ENCODE measurements at places on chromosomes 2 and 18.

DNA sequence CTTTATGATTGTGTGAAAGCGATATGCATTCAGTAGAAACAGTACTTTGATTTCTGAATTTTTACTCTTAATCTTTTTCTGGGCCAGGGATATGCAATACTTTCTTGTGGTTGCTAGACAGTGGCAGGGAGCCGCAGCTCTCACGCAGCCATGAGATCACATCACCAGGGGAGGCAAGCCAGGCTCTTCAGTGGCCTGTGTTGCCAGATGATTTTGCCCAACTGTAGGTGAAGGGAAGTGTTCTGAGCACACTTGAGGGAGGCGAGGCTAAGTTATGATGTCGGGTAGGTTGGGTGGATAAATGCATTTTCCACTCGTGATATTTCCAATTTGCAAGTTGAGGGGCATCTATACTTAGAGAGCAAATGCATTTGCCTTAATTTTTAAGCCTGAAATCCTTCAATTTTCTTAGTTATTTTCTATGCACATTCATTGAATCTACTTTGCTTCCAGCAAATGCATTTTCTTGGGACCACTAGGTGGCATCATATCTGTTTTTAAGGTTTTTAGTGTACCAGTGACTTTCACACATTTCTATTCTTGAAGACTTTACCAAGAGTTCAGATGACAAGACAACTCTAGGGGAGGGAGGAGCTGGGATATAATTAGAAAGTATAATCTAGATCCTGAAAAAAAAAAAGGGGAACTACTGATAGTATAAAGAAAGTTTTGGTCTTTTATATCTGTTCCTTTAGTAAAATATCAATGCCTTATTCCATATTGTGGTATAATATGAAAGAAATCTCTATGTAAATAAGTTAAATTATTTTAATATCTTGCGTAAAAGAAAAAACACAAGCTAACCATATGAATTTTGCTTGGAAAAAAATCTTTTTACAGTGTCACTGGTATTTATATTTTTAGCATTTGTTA is 643.3 kb downstream of the SOCS6 start:
- no peak for DNase-seq

GRCh38 chr2:20836521-20836920 is 13.6 kb upstream of the LDAH start:
- DNase-seq = no peak

DNA sequence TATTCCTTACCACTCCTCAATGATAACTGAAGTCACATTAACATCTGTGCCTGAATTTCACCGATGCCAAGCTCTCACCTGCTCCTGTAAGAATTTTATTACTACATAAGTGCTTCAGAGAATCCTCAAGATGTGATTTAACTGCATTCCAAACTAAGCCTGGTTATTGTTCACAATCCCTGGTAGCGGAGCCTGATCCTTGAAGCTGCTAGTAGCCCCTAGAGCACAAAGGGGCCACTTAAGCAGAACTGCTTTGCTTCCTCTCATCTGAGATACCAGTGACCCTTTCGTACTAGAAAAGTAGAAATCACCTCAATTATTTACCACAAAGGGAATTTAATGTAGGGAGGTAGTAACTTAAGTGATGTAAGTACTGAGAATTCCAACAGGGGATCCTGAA is 529.6 kb downstream of the CPS1 start:
- DNase-seq = no peak

DNA sequence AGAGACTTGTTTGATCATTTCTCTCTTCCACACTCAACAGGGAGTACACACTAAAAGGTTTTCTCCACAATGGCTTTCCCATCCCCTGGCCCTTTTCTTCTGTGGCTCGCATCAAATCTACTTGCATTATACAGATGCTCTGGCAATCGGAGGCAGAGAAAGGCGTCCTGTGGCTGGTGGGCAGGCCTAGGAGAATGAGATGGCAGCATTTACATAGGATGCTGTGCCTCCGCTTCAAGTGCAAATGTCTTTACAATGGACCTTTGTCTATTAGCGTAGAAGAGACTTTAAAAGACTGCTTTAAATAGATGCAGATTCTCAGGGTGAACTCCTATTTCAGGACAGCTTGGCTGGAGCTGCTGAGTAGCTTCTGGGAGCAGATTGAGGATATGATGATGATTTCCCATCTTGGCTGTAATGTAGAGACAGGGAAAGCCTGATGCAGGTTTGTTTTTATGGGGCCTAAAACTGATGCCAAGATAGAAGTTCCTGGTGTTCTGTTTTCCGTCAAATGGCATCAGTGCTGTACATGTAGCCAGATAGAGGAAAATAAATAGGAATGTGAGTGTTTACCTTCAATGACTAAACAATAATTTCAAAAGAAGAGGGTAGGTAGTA is 423.4 kb downstream of the RND3 start:
- peak; percentile 69 for DNase-seq

DNA sequence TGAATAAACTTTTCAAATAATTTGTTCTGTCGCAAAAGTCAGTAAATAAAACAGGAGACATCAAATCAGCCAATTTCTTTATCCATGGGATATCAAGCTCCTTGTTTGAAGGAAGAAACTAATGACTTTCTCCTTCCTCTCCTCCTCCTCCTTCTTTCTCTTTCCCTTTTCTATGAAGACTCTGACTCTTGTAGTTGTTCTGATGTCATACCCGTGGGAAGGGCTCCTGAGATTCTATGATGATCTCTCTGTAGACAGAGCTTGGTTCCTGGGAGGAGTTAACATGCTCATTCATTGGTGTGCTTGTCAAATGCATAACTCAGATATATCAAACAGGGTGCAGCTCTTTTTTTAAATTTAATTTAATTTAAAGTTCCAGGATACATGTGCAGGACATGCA is 118.7 kb upstream of the KCTD1 start:
- no peak for DNase-seq

DNA sequence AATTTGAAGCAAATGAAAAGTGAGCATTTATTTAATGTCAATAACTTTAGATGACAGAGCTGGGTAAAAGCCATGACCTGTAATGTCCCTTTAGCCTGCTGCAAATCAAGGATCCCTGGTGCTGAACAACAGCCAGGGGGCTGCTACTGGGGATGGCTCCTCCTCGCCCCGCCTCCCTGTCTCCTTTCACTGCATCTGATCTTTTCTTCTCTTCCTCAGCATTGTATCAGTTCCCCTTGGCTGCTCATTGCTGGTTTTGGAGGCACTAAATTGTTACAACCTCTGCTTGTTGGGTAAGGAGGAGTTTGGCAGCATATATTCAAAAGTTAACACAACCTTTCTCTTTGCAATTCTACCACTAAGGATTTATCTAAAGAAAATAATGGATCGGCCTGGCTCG is 236.3 kb upstream of the ID2 start:
- DNase-seq = peak; percentile 11

GRCh38 chr18:43013486-43013885 is 102.0 kb downstream of the RIT2 start:
- DNase-seq = no peak

- DNase-seq = no peak
Observed at GRCh38 chr18:35775887-35776286, 194.3 kb downstream of the GALNT1 start.

- DNase-seq = no peak
Observed at GRCh38 chr2:136118819-136119716, 1.1 kb upstream of the CXCR4 start.

DNA sequence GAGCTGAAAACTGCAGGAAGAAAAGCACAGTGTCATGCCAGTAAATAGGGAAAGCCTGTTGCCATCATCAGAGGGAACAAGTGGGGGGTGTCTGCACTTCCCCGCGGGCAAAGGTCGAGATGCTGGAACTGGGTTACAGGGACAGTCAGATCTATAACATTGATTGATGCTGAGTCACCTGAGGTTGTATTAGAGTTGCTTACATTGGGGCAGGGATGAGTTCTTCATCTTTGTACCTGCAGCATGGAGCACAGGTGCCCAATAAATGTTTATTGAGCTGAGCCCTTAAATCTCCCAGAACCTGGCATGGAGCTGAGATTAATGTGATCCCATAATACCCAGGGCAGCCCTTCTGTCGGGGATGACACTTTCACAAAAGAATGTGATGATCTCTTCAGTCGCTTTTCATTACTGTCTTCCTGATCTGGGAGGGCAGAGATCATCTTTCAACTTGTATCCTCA is 5.9 kb upstream of the RNF152 start:
- DNase-seq = no peak

GRCh38 chr18:37230768-37231167 is 334.8 kb downstream of the CELF4 start:
- DNase-seq = no peak

DNA sequence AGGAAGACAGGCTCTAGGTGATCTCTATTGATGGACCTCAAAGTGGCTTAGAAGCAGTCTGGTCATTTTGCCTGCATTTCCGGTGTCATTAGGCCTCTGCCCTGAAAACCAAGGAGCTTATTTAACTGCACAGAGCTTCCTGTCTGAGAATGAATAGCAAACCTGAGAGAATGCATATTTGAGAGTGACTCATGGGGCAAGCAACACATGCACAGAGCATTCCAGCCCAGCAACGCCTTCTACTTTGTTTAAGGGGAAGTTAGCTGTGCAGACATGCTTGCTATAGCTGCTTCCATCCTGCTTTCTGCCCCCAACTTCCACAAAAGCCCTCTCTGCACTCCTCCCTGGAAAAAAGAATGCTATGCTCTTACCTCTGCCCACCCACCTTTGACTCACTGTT is 232.8 kb downstream of the GRB14 start:
- DNase-seq = peak; percentile 30

GRCh38 chr2:239462191-239462515 is 61.3 kb upstream of the HDAC4 start:
- no peak for DNase-seq

GRCh38 chr2:205868053-205868452 is 185.8 kb downstream of the NRP2 start:
- DNase-seq = no peak

- no peak for DNase-seq
Observed at GRCh38 chr18:7393080-7393479, 162.2 kb downstream of the LRRC30 start.

DNA sequence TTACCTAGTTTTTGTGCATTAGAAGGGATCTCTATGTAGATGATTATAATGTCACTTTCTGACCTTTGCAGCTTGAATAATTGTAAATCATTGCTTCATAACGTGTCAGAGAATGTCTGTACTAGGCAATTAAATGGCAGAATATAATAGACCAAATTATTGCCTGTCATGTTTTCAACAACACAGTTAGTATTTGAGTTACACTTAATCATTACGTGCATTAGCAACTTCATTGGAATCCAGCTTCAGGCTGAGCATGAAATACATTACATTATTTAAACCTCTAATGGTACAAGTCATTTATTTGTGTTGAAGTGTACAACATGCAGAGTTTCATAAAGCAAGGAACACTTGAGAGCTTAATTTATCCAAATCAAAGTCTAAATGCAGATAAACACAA is 48.0 kb downstream of the ZNF407 start:
- no peak for DNase-seq

GRCh38 chr2:88115825-88116518 is 11.9 kb downstream of the FABP1 start:
- DNase-seq = no peak

DNA sequence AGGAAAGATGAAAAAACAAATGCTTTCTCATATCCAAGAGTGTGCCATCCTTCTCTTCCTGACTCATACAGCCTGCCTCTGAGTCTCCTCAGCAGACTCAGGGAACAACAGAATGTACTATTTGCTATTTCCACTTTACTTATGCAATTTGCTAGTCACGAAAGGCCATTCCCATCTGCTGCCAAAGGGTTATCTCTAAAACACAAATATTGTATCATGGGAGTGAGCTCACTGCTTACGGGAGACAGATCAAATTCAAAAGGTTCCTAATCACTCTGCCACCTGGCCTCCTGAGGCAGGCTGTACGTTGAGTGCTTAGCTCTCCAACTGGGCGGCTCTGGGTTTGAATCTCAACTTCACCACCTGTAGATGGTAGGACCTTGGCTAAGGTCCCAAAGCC is 92.0 kb downstream of the GAREM1 start:
- no peak for DNase-seq

DNA sequence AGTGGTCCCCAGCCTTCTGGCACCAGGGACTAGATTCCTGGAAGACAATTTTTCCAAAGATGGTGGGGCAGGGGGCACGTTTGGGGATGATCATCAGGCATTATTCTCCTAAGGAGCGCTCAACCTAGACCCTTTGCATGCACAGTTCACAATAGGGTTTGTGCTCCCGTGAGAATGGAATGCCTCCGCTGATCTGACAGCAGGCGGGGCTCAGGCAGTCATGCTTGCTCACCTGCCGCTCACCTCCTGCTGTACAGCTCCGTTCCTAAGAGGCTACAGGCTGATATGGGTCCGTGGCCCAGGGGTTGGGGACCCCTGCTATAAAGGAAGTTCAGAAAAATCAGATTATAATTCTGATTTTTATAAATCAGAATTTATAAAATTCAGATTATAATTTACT is 22.3 kb upstream of the TYMS start:
- DNase-seq = no peak

GRCh38 chr2:186575302-186575701 is 14.6 kb upstream of the ITGAV start:
- DNase-seq = peak; percentile 48

DNA sequence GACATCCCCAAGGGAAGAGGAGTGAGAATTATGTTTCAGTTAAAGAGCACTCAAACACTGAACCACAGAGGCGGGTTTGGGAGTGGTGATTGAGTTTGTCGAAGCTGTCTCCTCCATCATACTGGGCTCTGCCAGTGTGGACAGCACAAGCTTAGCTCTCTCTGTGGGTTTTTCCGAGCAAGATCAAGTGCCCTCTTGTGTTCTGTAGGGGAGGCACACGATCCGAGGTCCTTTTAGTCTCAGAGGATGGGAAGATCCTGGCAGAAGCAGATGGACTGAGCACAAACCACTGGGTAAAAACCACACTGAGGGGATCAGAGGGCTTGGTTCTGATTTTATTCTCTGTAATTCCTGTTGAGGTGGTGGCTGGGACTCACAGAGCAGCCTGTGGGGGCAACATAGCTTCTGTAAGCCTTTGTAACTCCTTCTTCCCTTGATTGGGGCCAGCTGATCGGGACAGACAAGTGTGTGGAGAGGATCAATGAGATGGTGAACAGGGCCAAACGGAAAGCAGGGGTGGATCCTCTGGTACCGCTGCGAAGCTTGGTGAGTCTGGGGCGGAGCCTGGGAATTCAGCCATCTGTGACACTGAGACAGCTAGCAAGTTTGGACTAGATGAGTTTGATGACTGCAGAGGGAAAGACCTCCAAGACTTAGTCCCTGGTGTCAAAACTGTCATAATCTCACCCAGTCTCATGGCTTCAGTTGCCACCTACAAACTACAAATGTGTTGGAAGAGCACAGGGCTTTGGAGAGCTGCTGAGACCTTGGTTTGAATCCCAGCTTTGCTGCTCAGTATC is 2.0 kb downstream of the NAGK start:
- DNase-seq = peak; percentile 22

DNA sequence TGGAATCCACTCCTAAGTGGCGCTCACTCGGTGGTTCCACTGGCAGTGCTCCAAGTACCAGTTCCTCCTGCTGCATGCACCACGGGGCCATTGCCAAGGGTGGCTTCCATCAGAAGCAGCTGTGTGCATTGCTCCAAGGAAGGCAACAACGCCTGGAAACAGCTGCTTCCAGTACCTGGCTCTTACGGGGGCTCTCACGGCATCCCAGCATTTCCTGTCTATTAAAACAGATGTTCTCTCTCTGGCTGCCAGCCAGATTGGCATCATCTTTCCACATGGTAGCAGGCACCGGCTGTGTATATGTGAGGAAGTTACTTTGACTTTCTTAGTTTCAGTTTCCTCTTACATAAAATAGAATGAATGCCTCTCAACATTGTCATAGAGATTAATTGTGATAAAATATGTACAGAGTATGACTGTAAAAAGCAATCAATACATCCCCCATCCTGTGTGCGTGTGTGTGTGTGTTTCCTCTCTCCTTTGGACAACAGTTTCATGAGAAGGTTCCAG is 84.9 kb downstream of the CMPK2 start:
- no peak for DNase-seq

All from NT2/D1 (cell line).